Breast epithelium (tissue), 4 donors: ENCODE measurements at places on chromosomes 16 and 17.

DNA sequence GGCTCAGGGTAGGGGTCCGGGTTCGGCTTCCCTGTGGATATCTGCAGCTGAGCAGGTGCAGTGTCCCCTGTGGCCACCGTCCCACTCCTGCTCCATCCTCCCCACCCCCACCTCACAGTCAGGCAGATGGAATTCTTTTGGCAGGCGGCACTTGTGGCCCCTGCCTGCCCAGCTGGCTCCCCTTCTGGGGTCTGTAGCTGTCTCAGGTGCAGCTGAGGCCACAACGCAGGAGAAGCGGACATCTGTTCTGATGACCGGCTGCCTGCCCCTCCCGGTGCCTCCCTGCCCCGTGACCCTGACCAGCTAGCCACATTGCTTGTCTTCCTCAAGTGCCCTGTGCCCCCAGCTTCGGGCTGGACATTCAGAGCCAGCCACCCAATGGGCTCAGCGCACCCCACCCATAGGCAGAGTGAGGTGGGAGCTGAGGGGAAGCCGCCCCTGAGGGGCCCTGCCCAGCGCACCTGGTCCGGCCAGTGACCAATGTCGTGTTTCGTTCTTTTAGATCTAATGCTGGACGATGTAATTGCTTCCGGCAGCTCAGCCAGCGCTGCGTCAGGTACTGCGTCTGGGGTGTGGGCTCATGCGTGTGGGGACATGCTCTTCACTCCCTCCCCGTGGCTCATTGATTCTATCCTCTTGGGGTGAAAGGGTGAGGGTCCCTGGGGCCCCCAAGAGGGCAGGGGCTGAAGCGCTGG lies 25.2 kb upstream of the ABCC3 start:
- no peak for DNase-seq

GRCh38 chr17:81154961-81155360 lies 10.3 kb upstream of the PVALEF start:
- DNase-seq: no peak

GRCh38 chr17:82942166-82943130 lies 102.6 kb upstream of the ZNF750 start:
- DNase-seq: peak; percentile 46

- DNase-seq: peak; percentile 79
Observed at GRCh38 chr16:53435066-53435688, 906 bp downstream of the RBL2 start.

DNA sequence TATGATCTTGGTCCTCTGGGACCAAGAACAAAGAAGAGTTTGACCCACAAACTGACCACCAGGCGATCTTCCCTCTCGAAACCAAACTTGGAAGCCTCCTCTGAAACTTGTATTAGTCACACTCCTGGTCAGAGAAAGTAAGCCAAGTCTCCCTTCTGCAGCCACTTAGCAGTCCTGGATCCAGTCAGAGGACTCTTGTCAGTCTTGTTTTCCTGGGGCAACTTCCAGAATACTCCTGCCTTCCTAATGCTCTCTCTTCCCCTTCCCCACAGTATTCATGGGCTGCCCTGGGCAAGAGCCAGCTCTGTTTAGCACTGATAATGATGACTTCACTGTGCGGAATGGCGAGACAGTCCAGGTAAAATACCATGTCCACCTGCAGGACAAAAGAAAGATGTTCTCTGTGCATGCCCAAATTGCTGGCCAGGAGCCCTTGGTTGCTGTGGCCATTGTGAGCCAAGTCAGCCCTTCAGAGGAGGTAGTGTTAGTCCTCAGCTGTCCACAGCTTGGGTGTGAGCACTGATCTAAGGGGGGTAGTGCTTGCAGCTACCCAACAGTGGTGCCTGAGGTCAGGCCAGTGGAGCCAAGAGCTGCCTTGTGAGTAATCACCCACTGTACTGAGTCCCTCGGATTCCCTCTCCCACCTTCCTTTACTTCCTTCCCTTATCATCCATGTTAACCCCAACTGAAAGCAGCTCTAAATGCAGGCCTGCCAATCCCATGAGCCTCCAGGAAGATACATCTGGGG lies 31.2 kb downstream of the CDH3 start:
- DNase-seq: no peak

DNA sequence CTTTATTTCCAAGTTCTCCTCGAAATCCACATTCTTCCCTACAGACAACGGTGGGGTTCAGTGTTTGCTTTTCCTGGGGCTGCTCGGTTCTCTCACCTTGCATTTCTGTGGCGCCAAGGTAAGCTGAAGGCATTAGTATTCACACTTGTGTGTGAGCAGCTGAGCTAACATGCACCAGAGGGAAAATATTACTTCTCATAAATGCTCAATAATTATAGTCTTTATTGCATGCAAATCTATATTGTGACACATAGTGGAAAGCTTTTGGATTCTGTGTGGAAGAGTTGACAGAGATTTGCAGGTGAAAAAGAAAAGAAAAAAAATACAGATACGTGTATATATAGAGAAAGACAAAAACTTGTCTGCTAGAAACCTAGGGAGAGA lies 411.8 kb downstream of the MAF start:
- DNase-seq: no peak

- DNase-seq: peak; percentile 52
Observed at GRCh38 chr17:7703584-7704479, 1.2 kb upstream of the EFNB3 start.

DNA sequence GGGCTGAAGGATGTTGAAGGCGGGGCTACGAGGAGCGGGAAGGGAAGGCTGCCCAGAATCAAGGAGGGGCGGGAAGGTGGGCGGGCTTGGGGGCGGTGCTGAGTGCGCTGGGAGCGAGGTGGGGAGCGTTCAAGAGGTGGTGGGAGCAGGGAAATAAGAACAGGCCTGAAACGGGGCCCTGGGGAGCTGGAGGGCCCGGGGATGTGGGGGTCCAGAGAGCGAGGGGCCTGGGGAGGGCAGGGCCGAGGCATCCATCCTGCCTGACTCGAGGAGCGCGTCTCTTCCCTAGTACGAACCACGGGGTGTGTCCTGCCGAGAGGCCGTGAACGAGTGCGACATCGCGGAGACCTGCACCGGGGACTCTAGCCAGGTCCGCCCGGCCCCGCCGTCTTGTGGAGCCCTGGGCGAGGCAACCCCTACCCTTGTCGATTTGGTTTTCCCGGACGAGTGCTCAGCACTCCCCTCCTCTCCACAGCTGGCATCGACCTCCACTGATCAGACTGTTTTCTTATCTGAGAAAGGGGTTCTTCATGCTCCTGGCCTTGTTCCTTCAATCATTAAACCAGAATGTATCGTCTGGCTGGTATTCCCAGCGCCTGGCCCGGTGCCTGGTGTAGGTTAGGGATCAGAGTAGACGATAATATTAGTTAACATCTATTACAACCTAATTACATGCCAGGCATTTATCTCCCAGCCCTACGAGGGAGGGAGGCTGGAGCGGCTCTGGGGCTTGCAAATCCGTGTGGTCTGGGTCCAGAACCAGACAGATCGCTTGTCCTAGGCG lies 17.2 kb downstream of the ADAM11 start:
- no peak for DNase-seq

DNA sequence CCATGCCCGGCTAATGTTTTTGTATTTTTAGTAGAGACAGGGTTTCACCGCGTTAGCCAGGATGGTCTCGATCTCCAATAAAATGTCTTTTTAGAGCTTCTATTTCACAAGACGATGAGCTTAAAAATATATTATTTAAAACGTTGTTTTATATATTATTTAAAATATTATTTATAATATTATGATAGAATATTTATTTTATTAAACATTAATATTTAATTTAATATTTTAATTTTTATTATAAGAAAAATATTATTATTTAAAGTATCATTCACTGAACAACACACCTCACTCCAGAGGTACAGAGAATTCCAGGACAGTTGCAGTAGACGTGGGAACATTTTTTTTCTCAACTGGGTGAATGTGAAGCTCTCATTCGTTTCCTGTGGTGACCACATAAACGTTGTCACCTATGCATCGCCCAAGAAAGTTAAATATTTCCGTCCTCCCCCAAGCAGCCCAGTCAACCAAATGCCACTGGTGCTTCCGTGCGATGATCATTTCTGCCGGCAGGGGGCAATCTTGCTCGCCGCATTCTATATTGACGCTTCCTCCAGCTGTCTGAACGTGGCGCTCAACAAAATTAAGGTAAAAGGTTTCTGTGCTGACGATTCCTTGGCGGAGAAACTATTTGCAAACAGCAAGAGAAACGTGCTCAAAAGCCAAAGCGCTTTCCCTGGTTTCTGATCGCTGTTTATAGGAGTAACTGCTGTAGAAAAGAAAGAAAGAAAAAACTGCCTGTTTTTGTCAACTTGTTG lies 41.7 kb upstream of the PRSS54 start:
- peak; percentile 85 for DNase-seq

- no peak for DNase-seq
Observed at GRCh38 chr17:57178839-57179238, 77.5 kb upstream of the MSI2 start.

- DNase-seq: no peak
Observed at GRCh38 chr17:68439656-68440290, 17.5 kb downstream of the WIPI1 start.

DNA sequence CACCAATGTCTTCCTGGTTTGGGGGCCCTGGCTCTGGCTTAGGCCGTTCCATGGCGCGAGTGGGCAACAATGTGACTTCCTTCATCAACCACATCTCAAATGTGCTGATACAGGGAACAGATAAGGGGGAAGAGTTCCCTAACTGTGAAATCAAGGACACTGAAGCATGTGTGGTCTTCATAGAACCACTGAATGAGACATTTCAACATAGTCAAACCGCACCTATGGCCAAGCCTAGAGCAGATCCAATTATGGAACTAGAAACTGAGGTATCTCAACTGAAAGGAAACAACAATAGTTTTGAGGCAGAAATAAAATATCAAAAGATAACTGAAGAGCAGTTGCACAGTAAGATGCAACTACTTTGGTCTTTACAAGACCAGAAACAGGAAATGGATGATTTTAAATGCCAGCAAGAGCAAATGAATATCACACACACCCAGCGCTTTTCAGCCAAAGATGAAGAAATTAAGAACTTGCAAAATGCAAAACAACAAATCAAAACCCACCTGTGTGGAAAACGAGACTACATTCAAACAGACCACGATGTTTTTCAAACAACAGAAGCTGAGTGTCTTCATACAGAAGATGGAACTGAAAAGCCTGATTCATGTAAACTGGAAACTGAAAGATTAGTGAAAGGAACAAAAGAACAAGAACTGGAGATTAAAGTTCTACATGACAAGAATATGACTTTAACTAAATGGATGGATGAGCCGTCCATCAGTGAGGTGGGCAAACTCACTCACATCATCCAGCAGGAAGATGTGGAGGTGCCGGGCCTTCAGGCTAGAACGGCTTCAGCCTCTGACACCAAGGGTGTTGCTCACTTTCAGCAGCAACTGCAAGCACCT lies 18.1 kb upstream of the LCMT1 start:
- DNase-seq: no peak

DNA sequence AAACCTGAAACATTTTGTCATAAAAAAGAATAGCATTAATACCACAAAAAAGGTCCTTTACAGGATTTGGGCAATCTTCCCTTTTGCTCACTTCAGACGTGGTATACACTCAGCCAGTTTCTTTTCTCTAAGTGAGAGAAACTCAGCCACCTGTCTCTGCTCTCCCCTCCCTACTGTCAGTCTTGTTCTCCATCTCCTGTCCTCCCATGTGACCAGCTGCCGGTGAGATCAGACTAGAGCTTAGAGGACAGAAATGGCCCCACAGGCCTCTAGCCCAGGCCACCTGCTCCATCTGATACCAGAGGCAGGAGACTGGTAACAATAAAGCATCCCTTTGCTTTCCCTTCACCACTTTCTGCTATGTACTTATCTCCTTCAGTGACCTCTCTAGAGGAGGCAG lies 34.9 kb downstream of the CMC2 start:
- DNase-seq: no peak
